ENCODE measurements at places on chromosomes 1 and 21.
A peak's percentile ranks its signal among the peaks of the same experiment; 100 is the strongest.

DNA sequence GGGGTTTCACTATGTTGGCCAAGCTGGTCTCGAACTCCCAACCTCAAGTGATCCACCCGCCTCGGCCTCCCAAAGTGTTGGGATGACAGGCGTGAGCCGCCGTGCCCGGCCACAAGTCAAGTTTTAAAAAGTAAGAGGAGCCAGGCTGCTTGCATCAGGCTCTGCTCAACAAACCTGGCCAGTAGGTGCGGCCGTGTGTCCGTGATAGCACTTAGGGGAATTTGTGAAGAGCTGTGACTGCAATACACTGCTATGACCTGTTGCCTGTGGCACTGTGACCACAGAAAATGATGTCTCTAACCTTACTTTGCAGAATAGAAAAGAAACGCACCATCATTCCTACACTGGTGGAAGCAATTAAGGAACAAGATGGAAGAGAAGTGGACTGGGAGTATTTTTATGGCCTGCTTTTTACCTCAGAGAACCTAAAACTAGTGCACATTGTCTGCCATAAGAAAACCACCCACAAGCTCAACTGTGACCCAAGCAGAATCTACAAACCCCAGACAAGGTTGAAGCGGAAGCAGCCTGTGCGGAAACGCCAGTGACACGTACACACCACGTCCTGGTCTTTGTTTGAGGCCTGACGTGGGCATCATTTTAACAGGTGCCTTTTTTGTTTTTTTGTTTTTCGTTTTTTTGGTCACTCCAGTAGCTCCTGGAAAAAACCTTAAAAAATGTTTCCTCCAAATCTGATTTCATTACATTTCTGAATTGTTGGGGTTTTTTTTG lies 16.7 kb downstream of the C1orf174 start:
- no peak for DNase-seq

GRCh38 chr1:20682571-20683236 lies 21.5 kb upstream of the DDOST start:
- DNase-seq = no peak

DNA sequence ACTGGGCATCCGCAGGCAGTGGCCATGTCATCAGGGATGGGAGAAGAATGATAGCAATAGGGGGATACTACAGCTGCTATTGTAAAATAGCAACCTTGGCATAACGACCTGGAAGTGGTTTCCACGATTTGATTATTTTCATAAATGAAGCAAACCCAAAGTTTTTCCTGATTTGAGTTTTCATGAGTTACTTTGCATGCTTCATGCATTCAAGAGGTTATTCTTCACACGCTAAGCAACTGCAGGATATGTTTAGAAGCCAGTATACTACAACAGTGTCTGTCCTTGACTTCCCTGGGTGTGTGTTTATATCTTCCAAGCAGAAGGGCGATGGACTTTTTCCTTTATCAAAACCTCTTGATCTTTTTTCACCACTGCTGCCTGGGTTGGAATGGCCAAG lies 281.1 kb upstream of the DUSP10 start:
- DNase-seq = no peak

DNA sequence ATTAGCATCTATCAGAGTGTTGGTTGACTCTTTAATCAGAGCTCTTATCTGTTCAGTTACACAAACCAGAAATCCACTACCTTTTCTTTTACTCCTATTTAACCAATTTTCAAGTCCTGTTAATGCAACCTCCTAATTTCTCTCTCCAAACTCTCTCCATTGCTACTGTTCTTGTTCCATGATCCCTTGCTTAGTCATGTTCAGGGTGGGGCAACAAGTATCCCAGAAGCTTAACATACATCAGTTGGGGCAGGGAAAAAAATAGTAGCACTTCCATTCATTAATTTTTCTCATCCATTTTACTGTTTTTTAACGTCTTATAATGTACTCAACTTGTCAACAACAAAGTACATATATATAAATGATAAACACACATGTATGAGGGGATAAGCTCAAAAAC lies 111.2 kb upstream of the LBR start:
- no peak for DNase-seq

- DNase-seq = peak; percentile 53
Measured at GRCh38 chr1:12056331-12056841, 6.7 kb upstream of the TNFRSF8 start.

DNA sequence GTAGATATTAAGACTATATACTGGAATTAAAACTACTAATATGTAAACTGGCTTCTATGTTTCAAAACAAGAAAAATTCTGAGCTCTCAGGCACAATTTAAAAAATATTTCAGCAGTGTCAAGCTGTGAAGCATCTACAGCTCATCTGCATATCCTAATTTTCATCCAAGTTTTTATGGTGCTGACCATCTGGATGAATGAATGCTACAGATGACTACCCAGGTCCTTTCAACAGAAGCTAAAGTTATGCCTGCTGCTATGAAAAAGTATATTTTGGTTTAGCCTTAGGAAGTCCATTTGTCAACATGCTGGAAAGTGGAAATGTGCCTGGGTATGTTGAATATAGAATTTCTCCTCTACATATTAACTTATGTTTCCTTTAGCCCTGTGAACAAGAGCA lies 206.9 kb downstream of the NEGR1 start:
- no peak for DNase-seq

DNA sequence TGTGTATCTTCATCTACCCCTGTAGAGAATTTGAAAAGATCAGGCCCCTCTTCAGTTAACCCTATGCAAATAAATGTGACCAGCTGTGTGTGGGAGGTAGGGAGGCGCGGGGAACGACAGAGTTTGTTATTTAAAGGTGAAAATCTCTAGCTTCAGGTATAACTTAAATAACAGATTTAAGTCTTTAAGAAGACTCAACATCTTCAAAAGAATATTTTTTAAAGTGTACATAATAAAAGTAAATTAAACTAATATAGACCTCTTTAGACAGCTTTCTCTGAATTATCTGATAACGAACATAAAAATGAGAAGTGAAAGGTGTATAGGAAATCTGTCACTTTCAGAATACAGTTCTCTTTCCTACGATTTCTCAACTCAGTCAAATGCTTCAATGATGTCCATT lies 16.0 kb downstream of the ANGPTL3 start:
- DNase-seq = no peak
